ENCODE measurements at places on chromosomes 3 and 15. TPM values are rescaled to one million over a fixed set of nuclear protein-coding genes. Genes with fewer than 3 reads are reported as not detected.

TGM5 gene
- not detected for total RNA-seq

- no peak overlapping the region for H3K4me3 ChIP-seq
- DNase-seq = no peak
- no peaks in the 10 kb centered on the region for H3K36me3 ChIP-seq
- no peaks in the 10 kb centered on the region for H3K27me3 ChIP-seq
Observed at GRCh38 chr3:22734756-22735155, 468.4 kb upstream of the UBE2E2 start.

GRCh38 chr15:86505951-86506350 is 426.3 kb downstream of the AGBL1 start:
- DNase-seq = no peak
- H3K4me3 ChIP-seq = no peak overlapping the region
- H3K4me1 ChIP-seq = no peaks in the 10 kb centered on the region
- no peak overlapping the region for H3K27ac ChIP-seq
- no peaks in the 10 kb centered on the region for H3K27me3 ChIP-seq

GRCh38 chr3:179260949-179261765 is 10.2 kb upstream of the KCNMB3 start:
- H3K4me1 ChIP-seq = no peaks in the 10 kb centered on the region
- H3K27me3 ChIP-seq = no peaks in the 10 kb centered on the region
- H3K36me3 ChIP-seq = no peaks in the 10 kb centered on the region
- peak overlapping the region; percentile 84 for H3K27ac ChIP-seq

GRCh38 chr15:85986741-85987140 is 92.9 kb upstream of the AGBL1 start:
- no peaks in the 10 kb centered on the region for H3K36me3 ChIP-seq
- H3K4me3 ChIP-seq = no peak overlapping the region
- no peak for DNase-seq
- H3K27me3 ChIP-seq = no peaks in the 10 kb centered on the region
- no peaks in the 10 kb centered on the region for H3K4me1 ChIP-seq

GRCh38 chr3:47365213-47366153 is 15.3 kb upstream of the PTPN23 start:
- peak; percentile 3 for DNase-seq
- no peaks in the 10 kb centered on the region for H3K4me1 ChIP-seq
- no peaks in the 10 kb centered on the region for H3K36me3 ChIP-seq
- H3K27ac ChIP-seq = no peak overlapping the region
- H3K27me3 ChIP-seq = no peaks in the 10 kb centered on the region
- H3K4me3 ChIP-seq = no peak overlapping the region

OR5K2 gene
- total RNA-seq = not detected

DNA sequence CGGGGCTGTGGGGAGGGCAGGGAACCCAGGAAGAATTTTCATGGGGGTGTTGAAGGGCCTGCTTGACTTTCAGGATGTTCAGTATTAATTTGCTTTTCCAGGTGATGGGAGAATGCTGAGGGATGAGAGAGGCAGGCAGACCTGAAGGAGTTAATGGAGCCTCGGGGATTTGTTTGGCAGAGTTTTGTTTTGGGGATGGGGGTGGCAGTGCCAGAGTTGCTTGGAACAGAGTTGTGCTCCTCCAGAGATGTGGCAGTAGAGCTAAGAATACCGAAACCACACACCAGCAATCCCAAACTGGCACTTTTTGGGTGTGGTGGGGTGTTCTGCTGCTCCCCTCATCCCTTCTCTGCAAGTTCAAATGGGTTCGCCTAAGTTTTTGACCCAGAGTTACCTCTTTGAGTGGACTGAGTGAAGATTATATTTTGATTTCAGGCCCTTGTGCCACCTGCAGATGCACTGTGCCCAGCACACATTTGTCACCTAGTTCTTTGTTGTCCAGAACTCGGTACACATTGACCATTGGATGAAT is 1.6 kb downstream of the BOC start:
- H3K27ac ChIP-seq = no peak overlapping the region
- no peaks in the 10 kb centered on the region for H3K36me3 ChIP-seq
- no peaks in the 10 kb centered on the region for H3K4me1 ChIP-seq
- H3K27me3 ChIP-seq = peaks cover 3% of the 10 kb centered on the region
- no peak for DNase-seq

HMCES gene
- total RNA-seq = 47.7 TPM

- no peak overlapping the region for H3K27ac ChIP-seq
- H3K36me3 ChIP-seq = no peaks in the 10 kb centered on the region
- peaks cover 10% of the 10 kb centered on the region for H3K4me1 ChIP-seq
- no peak overlapping the region for H3K4me3 ChIP-seq
- DNase-seq = no peak
Observed at GRCh38 chr3:158111861-158112260, 2.0 kb downstream of the RSRC1 start.

- no peak overlapping the region for H3K4me3 ChIP-seq
- no peaks in the 10 kb centered on the region for H3K27me3 ChIP-seq
- peaks cover 8% of the 10 kb centered on the region for H3K4me1 ChIP-seq
- H3K27ac ChIP-seq = no peak overlapping the region
- DNase-seq = no peak
- H3K36me3 ChIP-seq = no peaks in the 10 kb centered on the region
Observed at GRCh38 chr3:174477491-174477890, 381.6 kb upstream of the NAALADL2 start.

DNA sequence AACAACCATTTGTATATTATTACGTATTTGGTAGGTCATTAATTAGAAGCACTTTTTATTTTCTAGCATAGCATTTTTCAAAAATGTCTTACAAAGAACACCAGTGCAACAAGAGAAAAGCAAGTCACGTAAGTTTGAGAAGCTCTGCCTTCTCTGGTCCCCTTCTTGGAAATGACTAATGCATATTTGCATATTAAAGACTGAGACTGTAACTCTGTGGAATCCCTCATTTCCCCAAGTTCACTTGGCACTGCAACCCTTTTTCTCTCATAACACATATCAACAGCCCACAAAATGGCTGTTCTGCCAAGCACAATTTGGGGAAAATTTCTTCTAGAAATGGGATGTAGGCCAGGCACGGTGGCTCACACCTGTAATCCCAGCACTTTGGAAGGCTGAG is 176.3 kb downstream of the ERC2 start:
- no peak for DNase-seq
- H3K4me1 ChIP-seq = no peaks in the 10 kb centered on the region
- H3K36me3 ChIP-seq = no peaks in the 10 kb centered on the region

TMEM108 gene
- total RNA-seq = not detected

DNA sequence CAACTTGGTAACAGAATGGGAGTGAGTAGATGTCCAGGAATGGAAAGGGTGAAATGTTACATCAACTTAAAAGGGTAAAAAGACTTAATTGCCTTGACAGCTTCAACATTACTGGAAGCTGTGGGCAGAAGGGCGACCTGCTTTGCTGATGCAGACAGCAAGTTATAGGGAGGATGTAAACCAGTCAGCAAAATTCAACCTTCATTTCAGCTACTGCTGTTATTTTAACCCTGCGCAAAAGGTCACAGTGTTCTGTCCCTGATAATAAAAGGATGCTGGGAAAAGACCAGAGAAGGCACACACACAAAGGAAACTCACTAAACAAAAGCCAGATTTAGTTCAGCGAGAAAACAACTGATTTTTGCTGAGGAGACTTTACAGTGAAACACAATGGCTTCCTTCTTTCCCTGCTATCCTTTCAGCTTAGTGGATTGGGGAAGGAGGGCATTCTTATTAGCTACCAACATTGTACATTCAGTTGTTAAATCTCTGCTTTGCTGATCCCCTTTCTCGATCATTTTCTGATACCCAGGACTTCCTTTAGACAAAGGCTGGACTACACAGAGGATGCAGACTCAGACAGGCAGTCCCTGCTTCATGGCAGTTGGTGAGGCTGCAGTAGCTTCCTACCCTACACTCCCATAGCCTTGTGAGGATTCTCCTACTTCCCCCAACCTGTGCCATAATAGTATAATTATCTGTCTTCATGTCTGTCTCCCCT is 62.0 kb downstream of the P3H2 start:
- peaks cover 11% of the 10 kb centered on the region for H3K4me1 ChIP-seq
- no peak overlapping the region for H3K27ac ChIP-seq
- H3K36me3 ChIP-seq = no peaks in the 10 kb centered on the region
- DNase-seq = no peak
- no peak overlapping the region for H3K4me3 ChIP-seq
- H3K27me3 ChIP-seq = no peaks in the 10 kb centered on the region

DNA sequence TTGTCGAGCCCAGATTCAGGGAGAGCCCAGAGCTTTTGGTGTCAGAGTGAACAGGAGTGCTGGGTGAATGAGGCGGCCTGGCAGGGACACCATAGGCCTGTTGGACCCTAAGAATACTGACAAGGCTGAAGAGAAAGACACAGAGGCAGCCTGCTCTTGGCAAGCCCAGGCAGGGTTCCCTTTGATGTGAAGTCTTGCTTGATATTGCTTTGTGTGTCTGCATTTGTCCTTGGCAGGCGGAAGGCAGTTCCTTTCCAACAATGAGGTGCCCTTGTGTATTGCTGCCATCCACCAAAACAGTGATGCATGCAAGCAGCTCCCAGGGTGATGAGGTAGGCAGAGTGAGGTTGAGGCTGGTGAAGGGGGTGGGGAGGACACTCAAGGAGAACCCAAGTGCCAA is 152.7 kb upstream of the TSC22D2 start:
- no peaks in the 10 kb centered on the region for H3K36me3 ChIP-seq
- H3K4me3 ChIP-seq = no peak overlapping the region
- H3K4me1 ChIP-seq = peaks cover 34% of the 10 kb centered on the region
- H3K27ac ChIP-seq = no peak overlapping the region
- no peaks in the 10 kb centered on the region for H3K27me3 ChIP-seq

- H3K4me3 ChIP-seq = no peak overlapping the region
- no peaks in the 10 kb centered on the region for H3K36me3 ChIP-seq
- no peaks in the 10 kb centered on the region for H3K27me3 ChIP-seq
- 0 out of 2 replicates have a peak, but pooled peaks cover 7% of the 10 kb centered on the region for H3K4me1 ChIP-seq
- H3K27ac ChIP-seq = no peak overlapping the region
- DNase-seq = no peak
Observed at GRCh38 chr15:83475551-83475950, 28.4 kb downstream of the SH3GL3 start.

DBR1 gene
- 16.9 TPM for total RNA-seq

DNA sequence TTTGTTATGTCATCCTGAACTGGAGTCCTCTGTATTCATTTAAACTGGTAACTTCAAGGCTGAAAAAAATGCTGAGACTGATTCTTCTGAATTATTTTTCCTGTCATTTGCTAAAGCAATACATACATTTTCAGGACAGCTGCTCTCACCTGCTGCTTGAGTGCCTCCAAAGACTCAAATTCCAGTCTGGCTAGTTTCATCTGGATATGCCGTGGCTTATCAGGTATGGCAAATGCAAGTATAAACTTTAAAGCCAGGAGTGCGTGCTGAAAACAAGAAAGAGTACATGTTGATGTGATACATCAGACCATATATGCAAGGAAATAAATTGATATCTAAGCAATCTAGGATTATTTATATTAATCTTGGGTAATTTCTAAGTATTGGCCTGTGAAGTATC is 146.1 kb downstream of the SNRK start:
- no peak overlapping the region for H3K4me3 ChIP-seq
- no peak overlapping the region for H3K27ac ChIP-seq
- no peaks in the 10 kb centered on the region for H3K4me1 ChIP-seq
- no peak for DNase-seq
- no peaks in the 10 kb centered on the region for H3K27me3 ChIP-seq

HYKK gene
- total RNA-seq = 6.8 TPM

SH2D7 gene
- total RNA-seq = not detected

SNAPC5 gene
- total RNA-seq = 31.4 TPM

GRCh38 chr3:53709860-53710674 is 136.2 kb downstream of the CHDH start:
- H3K27ac ChIP-seq = no peak overlapping the region
- H3K4me3 ChIP-seq = no peak overlapping the region
- no peaks in the 10 kb centered on the region for H3K4me1 ChIP-seq
- DNase-seq = peak; percentile 69
- H3K27me3 ChIP-seq = no peaks in the 10 kb centered on the region

DNA sequence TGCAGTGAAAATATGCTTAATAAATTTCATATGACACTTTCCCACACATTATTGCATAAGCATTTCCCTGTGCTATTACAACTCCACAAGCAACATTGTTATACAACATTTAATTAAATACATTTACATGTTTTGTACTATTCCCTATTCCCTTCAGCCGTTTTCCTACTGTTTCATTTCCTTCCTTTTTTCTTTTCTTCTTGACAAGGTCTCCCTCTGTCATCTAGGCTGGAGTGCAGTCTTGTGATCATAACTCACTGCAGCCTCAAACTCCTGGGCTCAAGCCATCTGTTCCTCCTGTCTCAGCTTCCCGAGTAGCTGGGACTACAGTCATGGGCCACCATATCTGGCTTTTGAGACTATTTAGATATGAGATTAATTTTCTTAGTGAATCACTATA is 254.7 kb downstream of the NFKBIZ start:
- no peaks in the 10 kb centered on the region for H3K4me1 ChIP-seq
- H3K36me3 ChIP-seq = no peaks in the 10 kb centered on the region
- no peaks in the 10 kb centered on the region for H3K27me3 ChIP-seq
- DNase-seq = no peak
- H3K27ac ChIP-seq = no peak overlapping the region

Measured in Caco-2 (cell line).